Right lung (tissue), 10 donors: ENCODE measurements at places on chromosomes 6 and 20. TPM values are rescaled to one million over a fixed set of nuclear protein-coding genes. Genes with fewer than 3 reads are reported as not detected.

Gene CABLES2
- polyA plus RNA-seq, result 11.9 TPM

DNA sequence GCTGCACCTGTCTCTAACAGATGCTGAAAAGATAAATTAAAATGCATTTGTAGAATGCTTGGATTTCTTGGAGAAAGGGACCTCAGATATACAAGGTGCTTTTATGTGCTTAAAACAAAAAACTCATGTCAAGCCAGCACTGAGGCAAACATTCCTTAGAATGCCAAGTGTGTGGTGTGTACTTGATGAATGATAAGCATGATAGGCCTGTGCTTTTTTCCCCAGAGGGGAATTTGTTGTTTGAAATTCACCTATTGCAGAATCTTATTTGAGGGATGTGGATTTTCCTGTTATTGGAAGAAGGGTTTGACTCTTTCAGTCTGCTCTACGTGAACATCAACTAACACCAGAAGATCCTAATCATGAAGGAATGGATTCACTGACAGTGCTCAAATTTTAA lies 28.8 kb downstream of the TTI1 start:
- DNase-seq, result no peak

DNA sequence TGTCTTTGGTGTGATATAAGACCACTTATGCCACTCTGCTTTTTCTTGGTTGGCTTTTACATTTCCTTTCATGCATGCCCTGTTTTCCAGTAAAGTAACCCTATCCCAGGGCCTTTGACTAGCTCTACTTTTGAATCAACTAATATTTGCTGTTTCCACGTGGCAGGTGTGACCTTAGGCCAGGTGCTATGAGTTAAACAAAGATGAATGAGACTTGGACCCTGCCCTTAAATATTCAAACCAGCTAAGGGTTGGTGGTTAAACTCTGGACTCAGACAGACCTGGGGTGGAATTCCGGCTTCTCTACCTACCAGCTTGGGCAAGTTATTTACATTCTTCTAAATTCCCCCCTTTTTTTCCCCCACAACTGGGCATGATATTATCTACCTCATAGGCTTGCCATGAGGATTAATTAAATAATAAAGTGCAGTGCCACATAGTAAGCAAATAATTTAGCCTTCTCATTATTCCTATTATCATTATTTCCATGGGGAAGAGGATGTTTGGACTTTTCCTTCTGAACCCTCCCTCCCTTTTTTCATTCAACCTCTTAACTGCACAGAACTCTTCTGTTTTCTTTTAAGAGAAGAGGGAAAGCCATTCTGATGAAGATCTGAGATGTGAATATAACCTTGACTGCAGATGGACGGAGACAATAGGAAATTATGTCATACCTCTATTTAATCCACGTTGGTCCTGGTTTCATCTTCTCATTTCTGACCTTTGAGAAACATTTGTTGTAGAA lies 143.6 kb upstream of the TNFAIP3 start:
- no peak for DNase-seq

GRCh38 chr6:10759312-10759839 lies 11.8 kb downstream of the TMEM14B start:
- no peak for DNase-seq

DNA sequence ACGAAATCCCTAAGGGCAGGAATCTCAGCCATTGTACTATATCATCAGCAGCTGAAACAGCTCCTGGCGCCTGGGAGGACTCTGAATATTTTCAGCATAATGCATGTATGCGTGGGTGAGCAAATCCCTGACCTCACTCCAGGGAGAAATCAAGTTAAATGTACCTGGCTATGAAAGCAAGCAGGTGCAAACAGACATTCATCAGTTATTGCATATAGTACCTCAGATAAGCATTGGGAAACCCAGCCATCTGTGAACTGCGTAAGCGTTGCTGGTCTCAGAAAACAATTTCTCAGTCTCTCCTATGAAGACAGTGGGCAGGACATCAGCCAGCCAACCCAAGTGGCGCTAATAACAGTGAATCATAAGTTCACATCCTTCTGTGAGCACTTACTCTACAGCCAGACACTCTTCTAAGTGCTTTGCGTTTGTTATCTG lies 622.6 kb downstream of the EPM2A start:
- no peak for DNase-seq

GRCh38 chr6:6230286-6230685 lies 90.2 kb downstream of the F13A1 start:
- no peak for DNase-seq

GRCh38 chr6:88785478-88785877 lies 177.9 kb downstream of the RNGTT start:
- DNase-seq, result peak; percentile 5

GRCh38 chr6:20319520-20320357 lies 81.9 kb upstream of the E2F3 start:
- no peak for DNase-seq

Gene UBE2C
- polyA plus RNA-seq, result 74.7 TPM

Gene PDYN
- polyA plus RNA-seq, result not detected

Gene KCNK15
- not detected for polyA plus RNA-seq

Gene ADTRP
- 2.1 TPM for polyA plus RNA-seq

DNA sequence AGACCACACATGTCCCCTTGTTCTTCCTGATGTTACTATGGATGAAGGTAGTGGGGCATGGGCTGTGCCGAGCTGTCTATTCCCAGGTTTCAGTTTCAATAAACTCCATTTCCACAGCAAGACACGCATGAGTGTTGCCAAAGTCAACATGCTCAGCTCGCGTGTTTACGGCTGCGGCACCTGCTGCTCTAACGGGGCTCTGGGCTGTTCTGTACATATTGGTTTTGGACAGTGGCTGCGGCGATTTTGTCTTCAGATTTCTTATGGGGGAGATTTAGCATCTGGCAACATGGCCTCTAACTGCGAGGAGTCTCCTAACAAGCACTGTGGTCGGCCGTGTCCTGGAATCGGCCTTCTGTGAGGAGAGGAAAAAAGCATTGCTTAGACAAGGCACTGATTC lies 58.6 kb downstream of the TMEM242 start:
- no peak for DNase-seq

DNA sequence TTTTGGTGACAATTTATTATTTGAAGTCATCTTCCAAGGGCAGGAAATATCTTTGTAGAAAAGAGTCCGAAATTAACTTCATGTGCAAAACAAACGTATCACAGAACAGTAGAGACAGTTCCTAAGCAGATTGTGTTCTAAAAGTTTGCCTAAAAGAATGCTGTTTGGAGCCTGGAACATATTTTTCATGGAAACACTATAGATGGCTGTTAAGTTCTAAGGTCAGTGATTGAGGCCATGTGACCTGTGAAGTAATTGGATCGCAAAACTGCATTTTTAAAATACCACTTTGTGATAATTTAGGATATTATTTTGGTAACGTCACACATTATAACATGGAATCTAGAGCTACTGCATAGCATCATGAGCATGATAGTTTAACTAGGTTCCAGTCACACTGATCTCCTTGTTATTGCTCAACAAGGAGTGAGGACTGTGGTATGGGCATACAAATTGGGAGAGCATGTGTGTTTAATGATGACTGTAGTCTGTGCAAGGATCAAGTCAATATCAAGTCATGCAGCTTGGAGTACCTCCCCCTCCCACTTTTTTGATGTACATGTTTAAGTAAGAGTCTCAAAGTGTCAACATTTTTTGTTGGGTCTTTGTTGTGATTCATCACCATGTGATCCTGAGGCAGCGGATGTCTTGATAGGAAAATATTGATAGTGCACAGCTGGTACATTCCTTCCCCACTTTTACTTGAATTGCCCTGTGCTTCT lies 609.3 kb upstream of the CITED2 start:
- DNase-seq, result no peak

Gene NHLRC1
- polyA plus RNA-seq, result 2.1 TPM

- DNase-seq, result peak; percentile 51
Measured at GRCh38 chr6:150334790-150335783, 33.7 kb upstream of the IYD start.

GRCh38 chr6:12534069-12534853 lies 182.3 kb upstream of the PHACTR1 start:
- no peak for DNase-seq

Gene LYRM4
- 48.5 TPM for polyA plus RNA-seq

DNA sequence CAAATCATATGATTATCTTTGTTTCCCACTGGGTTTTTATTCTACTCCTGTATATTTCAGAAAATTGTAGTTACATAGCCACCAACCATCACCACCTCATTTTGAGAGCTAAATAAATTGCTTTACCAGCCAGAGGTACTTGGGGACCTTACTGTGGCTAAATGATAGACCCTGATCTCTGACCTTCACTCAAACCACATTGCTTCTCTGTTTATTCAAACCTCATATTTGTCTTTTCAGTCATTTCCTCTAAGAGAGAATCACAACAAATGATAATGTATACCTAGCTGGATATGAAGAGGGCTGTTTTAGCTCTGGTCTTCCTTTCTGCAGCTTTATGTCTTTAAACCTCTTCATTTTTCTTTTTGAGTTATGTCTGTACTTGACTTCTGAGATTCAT lies 142.8 kb downstream of the ADGB start:
- no peak for DNase-seq

Gene FOXS1
- polyA plus RNA-seq, result 5.0 TPM

Gene SIRPB2
- polyA plus RNA-seq, result 2.7 TPM

DNA sequence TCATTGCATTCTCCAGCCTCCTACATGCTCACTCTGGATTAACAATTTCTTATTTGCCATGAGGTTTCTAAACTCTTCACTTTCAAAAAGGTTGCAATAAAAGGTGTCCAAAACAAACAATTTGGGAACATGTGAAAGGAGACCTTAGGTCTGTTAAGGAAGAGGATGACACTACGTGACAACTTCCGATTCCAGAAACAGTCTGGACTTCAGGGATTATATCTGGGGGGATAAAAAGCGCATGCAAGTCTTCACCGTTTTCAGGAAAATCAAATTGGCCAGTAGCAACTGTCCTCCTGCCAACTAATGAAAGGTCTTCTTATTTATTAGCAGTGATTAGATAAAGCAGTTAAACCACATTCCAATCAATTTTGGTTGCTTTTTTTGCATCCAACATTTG lies 1.8 kb downstream of the ZDHHC14 start:
- DNase-seq, result no peak

Gene GTSF1L
- polyA plus RNA-seq, result not detected

Gene FAM162B
- polyA plus RNA-seq, result 63.1 TPM

- DNase-seq, result peak; percentile 93
Measured at GRCh38 chr20:51456511-51457509, 85.7 kb downstream of the NFATC2 start.

DNA sequence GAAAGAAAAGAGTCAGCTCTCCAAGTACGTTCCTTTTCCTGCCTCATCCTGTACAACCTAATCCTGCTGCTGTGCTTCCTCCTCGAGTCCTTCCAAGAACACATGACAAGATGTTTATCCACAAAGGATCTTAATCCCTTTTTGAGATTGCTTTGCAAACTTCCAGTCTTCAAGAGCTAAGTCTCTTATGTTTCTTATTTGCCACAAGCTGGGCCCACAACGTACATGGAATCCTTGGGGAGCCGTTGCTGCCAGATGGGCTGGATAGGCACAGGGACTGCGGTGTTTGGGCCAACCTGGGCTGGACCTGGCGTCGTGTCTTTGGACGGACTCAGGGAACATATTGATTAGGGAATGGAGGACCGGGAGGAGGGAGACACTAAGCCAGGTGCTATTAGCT lies 79.7 kb upstream of the AFDN start:
- DNase-seq, result no peak

Gene MICB
- polyA plus RNA-seq, result 1.3 TPM

- DNase-seq, result no peak
Measured at GRCh38 chr20:4581838-4582237, 139.9 kb upstream of the PRND start.

DNA sequence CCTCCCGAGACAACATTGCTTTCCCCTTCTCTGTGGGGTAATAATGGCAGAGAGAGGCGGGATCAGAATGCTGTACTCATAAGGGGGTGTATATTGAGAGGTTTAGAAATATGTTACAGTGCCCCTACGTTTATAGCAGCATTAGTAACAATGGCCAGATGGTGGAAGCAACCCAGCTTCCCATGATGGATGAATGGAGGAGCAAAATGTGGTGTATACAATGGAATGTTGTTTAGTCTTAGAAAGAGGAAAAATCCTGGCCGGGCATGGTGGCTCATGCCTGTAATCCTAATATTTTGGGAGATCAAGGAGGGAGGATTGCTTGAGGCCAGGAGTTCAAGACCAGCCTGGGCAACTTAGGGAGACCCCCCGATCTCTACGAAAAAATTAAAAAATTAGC lies 12.9 kb downstream of the BANF2 start:
- DNase-seq, result no peak

Gene HCRTR2
- polyA plus RNA-seq, result 0.13 TPM

GRCh38 chr6:106702451-106703110 lies 73.2 kb downstream of the QRSL1 start:
- peak; percentile 12 for DNase-seq

DNA sequence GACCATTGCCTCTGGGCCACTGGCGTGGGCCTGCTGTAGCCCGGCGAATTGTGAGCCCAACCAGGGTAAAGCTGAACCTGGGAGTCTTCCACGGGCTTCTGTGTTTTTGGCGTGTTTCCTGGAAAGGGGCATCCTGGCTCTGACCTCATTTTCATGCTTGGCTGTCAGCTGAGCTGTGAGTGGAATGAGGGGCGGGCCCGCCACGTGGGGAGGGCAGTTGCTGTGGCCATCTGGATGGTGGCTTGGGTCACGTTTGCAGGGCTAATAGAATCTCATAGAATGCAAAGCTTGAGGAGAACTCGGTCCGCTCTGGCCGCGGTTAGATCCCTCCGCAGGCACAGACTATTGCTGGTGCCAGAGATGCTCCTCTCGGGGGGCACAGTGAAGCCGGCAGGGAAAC lies 263.0 kb downstream of the SMOC2 start:
- no peak for DNase-seq

GRCh38 chr6:13461805-13462204 lies 25.6 kb downstream of the GFOD1 start:
- DNase-seq, result no peak

- no peak for DNase-seq
Measured at GRCh38 chr6:127096167-127096566, 22.3 kb upstream of the RSPO3 start.

DNA sequence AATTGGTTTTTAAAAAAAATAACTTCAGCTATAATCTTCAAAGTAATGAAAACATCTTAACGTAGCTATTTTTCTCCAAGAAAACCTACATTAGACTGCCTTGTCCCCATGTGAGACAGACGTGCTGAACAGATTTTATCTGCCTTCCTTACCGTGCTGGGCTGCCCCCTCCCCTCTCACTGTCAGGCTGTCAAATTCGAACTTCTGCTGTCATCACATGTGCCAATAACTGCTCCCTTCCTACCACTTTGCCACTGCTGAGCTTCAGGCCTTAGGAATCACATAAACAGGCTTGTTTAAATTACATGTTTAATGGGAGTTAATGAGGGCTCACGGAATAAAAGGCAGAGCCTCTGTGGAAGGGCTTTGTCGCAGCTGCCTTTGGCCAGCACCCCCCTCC lies 77.0 kb upstream of the NHSL1 start:
- no peak for DNase-seq
